AG08395 (cell line): ENCODE measurements at places on chromosomes 5 and 9.

GRCh38 chr5:117604845-117605244, 1030.2 kb upstream of the SEMA6A start:
- DNase-seq: no peak

- no peak for DNase-seq
Observed at GRCh38 chr9:133073086-133074014, 11.6 kb downstream of the CEL start.

DNA sequence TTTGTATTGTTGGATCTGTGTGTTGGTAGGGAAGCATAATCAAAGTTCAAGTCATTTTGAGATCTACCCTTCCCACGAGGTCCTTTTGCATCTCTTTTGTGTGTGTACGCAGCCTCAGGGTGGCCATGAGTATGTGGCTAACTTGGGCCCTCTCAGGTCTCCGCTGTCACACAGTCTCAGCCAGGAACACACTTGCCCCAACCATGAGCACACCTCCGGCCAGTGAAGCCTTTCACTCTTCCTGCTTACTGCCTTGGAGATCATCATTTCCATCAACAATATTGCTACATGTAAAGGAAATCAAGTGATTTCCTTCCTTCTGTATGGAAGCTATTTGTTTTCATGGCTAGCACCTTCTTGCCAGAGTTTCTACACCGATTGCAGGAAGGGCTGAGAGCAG, 13.9 kb downstream of the ZNF346 start:
- no peak for DNase-seq

DNA sequence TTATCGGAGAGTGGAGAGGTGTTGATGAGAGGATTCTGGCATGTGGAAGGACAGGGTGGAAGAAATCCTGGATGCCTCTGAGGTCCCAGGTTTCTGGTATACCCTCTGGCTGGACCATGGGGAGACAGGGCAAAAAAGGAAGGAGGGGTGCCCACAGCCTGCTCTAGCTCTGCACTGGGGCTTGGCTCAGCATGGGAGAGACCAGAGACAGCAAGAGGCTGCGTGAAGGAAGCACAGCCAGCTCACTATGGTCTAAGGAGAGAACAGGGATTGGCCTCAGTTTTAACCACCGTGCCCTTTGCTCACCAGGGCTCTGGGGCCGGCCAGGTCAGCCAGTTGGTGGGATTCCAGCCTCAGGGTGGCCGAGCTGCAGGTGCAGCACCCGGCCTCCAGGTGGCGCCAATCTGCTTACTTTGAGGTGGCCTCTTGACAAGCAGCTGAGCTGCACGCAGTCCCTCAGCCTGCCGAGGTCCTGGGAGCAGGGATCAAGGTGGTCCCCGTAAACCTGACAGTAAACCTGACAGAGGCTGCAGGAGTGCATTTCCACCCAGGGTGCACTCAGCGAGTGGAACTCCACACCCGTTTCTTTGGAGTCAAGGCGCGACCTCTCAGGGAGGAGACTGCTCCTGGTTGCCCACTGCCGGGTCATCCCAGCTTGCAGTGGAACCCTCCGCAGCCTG, 25.0 kb upstream of the SPTLC1 start:
- DNase-seq: peak; percentile 68

GRCh38 chr5:170479484-170479883, 24.3 kb upstream of the KCNIP1 start:
- no peak for DNase-seq

DNA sequence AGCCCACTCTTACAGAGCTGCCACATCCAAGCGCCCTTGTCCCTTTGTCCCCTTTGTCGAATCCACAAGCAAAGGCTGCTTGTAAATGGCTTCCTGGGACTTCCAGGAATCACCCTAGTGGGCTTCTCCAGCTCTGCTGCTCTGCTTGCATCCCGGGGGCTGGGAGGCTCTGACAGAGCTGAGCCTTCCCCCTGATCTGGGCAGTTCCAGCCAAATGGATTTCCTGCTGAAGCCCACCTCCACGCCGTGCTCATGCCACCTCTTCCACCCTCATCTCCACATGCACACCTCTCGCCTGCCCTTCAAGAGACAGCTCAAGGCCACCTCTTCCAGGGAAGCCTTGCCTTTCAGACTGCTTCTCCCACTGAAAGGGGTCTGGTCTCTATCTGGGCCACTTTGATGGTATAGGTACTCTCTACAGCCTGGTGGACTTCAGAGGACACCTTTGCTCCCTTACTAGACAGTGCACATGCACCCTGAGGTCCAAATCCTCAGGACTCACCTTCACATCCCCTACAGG, 106.2 kb downstream of the LHFPL2 start:
- DNase-seq: no peak

- no peak for DNase-seq
Observed at GRCh38 chr9:36550135-36550534, 22.6 kb upstream of the MELK start.

GRCh38 chr9:89611425-89611824, 6.6 kb downstream of the GADD45G start:
- DNase-seq: no peak

DNA sequence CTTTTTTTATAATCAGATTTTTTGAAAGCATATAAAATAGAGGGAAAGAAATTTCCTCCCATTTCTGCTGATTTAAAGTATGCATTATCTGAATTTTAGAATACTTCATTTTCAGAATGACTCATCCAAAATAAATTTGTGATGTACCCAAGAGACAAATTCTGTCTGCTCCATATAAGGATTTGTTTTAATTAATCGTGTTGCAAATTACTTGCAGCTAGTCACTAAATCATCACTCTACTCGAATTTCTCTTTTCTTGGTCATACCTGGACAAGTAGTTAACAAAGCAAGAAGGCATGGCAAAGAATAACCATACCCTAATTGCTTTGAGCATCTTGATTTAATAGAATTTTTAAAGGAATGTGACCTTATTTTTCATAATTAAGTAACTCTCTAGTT, 284.1 kb upstream of the GRAMD2B start:
- DNase-seq: no peak

DNA sequence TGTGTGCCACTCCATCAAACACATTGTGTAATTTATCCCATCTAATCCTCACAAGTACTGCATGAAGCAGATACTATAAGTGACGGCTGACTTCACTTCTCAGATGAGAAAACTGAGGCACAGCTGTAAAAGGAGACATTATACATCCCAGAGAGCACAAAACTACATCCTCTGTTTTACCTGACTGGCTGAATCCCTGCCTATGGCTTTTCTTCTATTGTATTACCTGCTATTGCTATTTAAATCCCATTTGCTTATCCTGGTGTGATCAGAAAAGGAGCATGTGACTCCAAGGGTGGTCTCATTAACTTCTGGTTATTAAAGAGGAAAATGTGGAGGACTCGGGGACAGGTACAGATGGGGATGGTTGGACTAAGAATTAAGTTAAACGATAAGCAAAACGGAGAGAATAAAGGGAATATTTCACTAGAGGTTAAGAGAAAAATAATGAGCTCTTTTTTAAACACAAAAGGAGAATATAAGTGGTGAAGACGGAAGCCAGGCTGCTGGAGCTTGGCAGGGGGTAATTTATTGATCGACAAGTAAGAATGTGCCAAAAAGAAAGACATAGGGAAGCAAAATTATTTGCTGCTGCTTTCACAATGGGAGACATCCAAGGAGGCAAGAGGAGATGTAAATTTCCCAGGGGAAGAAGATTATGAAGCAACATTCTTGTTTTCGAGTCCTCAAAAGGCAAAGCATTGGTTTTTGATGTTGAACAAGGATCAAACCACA, 155.7 kb upstream of the GPR151 start:
- no peak for DNase-seq

DNA sequence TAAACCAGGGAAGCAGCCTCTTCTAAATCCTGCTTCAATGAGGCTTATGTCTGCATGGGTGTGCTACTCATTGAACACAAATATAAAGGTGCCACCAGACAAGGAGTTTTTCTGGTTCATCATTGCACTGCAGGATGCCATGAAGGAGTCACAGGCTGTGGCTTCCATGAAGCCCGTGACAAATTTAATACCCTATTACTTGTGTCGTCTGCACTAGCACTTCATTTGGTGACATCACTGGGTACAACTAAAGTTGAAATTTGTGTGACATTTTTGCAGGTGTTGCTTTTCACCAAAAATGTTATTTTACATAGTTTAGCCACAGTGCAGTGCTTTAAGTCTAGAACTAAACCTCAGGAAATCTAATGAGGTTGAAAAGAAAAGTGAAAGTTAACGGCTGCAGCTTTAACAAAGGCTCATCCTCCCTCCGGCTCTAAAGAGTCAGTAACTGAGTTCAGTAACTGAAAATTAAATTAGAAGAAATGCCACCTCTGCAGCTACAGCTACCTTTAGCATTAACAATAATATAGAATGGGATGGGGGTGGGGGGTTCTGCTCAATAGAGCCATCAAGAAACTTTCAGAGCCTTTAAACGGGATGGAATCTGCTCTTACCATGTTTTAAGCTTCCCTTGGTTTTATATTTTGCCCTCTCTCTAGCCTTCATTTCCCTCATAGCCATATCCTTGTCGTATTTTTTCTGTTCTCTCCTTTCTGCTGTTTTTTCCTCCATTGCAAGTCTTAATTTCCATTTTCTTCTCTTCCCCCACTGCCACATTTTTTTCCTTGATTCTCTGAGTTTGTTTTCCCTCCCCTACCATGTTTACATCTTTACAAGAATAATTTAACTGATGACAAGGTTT, 233.8 kb upstream of the TMEM161B start:
- peak; percentile 12 for DNase-seq

GRCh38 chr9:28073270-28073669, 500.0 kb upstream of the C9orf72 start:
- DNase-seq: peak; percentile 9

DNA sequence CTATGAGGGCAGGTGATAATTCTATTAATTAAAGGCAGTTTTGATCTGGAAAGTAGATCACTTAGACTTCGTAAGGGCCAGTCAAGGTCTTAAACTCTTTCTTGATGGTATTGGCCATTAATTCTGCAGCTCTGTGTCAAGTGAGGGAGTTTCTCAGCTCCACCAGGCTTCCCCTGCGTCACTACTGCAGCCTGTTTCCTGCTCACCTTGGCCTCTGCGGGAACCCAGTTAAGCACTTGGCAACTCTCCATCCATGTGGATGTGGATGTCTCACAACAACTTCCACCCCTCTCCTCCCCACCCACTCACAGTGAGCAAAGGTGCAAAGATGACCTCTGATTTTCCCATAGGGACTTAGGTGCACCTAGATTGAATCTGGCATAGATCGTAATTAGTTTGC, 191.6 kb downstream of the PLK2 start:
- no peak for DNase-seq

- DNase-seq: no peak
Observed at GRCh38 chr9:124303762-124304161, 46.0 kb downstream of the NEK6 start.

DNA sequence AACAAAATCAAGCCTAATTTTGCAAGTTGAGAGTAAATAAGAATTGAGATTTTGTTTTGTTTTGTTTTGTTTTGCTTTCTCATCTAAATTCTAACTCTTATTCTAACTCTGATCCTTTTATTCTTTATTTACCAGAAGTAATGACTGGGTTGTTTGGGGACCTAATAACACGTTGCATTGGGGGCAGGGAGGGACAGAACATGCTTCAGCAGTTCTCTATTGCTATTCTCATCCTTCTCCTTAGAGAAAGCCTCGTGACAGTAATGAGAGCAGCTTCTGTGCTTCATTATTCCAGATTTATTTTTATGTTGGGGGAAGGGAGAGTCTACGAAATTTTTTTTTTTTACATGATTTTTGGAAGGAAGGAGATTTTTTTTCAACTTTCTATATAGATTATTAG, 21.1 kb downstream of the CPEB4 start:
- no peak for DNase-seq
